Stimulated activated CD4-positive, alpha-beta T cell treated with anti-CD3 and anti-CD28 coated beads, Interleukin-2, amount 100 ng/mL, for 48 hours (primary cell): ENCODE measurements at places on chromosomes 2 and 18.
A peak's percentile ranks its signal among the peaks of the same experiment; 100 is the strongest.

DNA sequence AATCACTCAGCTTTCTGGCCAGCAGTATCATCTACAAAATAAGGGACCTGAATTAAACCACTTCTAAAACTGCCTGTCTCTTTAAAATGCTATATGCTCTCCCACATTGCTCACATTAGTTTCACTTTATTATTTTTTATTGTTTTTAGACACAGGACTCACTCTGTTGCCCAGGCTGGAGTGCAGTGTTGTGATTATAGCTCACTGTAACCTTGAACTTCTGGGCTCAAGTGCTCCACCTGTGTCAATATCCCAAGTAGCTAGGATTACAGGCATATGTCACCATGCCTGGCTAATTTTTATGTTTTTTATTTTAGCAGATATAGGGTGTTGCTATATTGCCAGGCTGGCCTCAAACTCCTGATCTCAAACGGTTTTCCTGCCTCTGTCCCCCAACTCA is 591.3 kb upstream of the ZNF804A start:
- no peak for DNase-seq

- no peak for DNase-seq
Measured at GRCh38 chr2:38178556-38179419, 102.8 kb upstream of the CYP1B1 start.

- DNase-seq, result no peak
Measured at GRCh38 chr2:161033059-161033660, 127.1 kb upstream of the TANK start.

- DNase-seq, result no peak
Measured at GRCh38 chr2:80560326-80560725, 255.8 kb upstream of the LRRTM1 start.

DNA sequence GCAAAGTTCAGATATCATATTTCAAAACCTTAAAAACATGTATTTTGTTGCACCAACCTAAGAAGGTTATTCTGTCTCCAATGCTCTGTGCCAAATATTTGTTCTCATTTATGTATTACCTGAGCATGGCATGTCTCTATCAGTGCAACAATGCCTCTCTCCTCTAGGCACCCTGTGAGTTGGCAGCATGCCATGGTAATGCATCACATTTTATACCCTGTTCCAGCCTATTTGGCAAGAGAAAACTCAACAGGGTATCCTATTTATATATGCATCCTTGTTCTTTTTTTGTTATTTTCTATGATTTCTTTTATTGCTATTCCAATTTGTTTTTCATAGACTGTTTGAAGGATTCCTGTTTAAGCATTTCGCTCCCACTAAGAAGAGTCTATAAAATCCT is 126.3 kb upstream of the NRXN1 start:
- no peak for DNase-seq

DNA sequence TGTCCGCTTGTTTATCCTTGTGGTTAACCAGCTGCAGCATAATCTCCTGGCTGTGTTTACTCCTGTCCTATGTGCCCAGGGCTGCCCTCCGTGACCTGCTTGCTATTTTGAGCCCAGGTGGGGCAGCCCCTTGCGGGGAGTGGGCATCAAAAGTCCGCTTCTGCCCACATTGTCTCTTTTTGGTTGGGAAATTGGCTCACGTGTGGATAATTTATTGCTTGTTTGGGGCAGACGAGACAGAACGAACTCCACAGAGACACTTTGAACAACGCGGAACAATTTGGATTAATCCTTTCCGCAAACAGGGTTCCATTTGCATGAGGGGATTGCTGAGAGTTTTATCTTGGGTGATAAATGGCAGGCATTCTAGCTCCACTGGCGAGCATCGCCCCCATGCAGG is 8.1 kb upstream of the CXCR4 start:
- no peak for DNase-seq

DNA sequence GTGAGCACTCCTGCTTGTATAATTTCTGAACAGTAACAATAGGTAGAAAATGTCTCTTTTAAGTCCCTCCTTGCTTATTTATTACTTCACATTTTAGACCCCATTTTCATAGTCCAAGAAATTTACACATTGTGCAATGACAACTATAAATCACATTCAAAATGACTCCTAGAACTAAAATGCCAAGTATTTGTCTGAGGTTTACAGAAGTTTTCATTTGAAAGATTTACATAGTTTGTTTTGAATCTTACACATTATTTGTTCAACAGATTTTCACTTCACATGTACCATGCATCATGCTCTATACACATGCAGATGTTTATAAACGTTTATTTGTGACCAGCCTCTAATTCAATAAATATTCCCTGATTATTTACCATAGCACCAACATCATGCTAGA is 15.7 kb upstream of the TRIB2 start:
- no peak for DNase-seq

- DNase-seq, result no peak
Measured at GRCh38 chr18:933082-933481, 28.4 kb downstream of the ADCYAP1 start.

- no peak for DNase-seq
Measured at GRCh38 chr2:20985062-20985461, 58.8 kb downstream of the APOB start.

DNA sequence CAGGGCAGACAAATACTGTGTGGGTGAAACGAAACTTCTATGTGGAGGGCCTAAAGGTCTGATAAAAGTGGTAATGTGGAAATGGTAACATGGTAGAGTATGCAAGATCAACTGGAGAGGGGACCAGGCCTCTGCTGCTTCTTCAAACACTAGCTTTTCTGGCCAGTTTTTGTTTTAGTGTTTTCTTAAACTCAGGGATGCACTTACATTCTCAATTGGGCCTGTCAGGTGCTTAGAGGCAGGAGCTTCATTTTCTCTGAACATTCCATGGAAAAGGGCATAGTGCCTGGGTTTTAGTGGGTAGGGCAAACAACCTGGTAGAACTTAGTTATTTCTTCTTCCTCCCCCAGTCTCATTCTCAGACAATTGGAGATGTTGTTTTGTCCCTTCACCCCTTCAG is 10.5 kb upstream of the ST3GAL5 start:
- DNase-seq, result no peak

- peak; percentile 18 for DNase-seq
Measured at GRCh38 chr2:11669454-11670291, at the start of gene NTSR2. NTSR2 (minus strand) TSS chr2:11670195; CDS start chr2:11670129, 66 bp downstream.

DNA sequence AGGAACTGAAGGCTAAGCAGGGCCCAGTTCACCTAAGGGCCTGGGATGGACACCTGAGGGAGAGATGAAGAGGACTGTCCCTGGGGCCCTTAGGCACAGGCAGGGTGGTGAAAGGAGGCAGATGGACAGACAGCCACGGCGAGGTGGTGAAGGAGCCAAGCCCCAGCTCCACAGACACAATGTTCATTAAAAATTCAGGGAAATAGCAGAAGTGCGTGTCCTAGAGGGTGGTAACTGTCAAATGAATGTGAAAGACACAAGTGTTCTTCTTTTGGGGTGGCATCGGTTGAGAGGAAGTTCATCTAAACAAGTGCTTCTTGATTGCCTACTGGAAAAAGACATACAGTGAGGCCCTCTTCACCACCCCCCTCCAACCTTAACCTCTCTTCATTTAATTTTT is 76.2 kb upstream of the SIX2 start:
- DNase-seq, result no peak

DNA sequence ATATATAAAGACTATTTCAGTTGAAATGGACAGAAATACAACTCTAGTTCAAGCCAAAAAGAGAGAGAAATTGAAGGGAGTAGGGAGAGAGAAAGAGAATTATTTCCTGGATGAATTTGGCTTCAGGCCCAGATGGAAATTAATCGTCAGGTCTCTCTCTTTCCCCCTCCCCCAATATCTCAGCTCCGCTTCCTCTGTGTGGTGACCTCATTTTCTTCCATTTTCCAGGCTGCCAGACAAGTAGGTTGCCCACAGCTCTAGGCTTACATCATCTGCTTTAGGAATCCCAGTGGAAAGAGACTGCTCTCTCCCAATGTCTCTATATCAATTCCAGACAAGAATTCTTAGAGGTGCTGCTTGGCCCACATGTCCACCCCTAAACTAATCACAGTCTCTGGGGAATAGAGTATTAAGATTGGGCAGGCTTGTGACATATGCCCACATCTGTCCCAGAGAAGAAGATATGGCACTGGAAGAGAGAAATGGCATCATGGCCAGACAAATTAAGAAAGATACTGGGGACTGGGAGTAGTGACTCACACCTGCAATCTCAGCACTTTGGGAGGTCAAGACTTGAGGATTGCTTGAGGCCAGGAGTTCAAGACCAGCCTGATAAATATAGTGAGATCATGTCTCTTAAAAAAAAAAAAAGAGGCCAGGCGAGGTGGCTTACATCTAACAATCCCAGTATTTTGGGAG is 37.2 kb upstream of the CFAP36 start:
- DNase-seq, result no peak

DNA sequence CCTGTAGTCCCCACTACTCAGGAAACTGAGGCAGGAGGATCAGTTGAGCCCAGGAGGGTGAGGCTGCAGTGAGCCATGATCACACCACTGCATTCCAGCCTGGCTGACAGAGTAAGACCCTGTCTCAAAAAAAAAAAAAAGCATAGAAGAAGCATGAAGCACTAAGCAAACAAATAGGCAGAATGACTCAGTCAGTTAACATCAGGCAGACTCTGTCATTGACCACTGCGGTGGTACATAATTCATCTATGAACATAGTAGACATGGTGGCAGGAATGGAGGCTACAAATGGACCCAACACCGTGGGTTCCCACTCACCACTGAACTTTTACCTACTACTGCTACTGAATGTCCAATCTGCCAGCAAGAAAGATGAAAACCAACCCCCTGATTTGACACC is 7.6 kb upstream of the ASXL2 start:
- DNase-seq, result no peak

DNA sequence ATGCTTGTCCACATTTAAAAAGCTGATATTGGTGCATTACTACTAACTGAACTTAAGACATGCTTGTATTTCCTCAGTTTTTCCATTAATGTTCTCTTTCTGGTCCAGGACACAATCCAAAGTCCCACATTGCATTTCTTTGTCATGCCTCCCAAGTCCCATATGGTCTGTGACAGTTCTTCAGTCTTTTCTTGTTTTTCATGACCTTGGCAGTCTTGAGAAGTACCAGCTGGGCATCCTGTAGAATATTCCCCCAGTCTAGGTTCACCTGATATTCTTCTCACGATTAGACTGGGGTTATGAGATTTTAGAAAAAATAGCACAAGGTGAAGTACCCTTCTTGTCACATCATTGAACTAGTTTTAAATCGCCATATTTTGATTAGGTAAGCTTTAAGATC is 10.3 kb upstream of the ZBTB14 start:
- DNase-seq, result no peak

DNA sequence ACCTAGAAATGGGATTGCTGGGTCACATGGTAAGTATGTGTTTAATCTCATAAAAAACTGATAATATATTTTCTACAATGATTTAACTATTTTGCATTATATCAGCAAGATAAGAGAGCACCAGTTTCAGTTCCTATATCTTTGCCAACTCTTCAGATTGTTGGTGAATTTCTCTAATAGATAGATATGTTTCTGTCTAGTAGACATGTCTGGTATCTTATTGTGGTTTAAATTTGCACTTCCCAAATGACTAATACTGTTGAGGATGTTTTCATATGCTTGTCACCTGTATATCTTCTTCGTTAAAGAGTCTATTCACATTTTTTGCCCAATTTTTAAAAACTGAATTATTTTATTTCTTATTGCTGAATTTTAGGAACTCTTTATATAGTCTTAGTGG is 113.8 kb upstream of the UXS1 start:
- no peak for DNase-seq

- DNase-seq, result no peak
Measured at GRCh38 chr18:47798366-47798765, 132.1 kb downstream of the SMAD2 start.

GRCh38 chr2:190180313-190181122 is 118.0 kb upstream of the MSTN start:
- no peak for DNase-seq

DNA sequence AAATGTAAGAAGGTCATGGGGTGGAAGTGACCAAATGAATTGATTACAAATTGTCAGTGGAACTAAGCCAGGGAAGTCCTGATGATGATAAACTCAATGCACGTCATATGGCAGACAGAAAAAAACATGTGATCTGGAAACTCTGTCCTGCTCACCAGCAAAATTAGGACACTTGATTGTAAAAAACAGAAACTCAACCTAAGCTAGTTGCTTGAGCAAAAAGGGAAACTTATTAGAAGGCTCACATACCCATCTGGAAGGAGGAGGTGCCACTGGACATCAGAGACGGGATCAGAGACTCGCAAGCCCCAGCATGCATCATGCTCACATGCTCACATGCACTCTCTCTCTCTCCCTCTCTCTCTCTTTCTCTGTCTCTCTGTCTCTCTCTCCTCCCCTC is 96.8 kb downstream of the SP3 start:
- no peak for DNase-seq

DNA sequence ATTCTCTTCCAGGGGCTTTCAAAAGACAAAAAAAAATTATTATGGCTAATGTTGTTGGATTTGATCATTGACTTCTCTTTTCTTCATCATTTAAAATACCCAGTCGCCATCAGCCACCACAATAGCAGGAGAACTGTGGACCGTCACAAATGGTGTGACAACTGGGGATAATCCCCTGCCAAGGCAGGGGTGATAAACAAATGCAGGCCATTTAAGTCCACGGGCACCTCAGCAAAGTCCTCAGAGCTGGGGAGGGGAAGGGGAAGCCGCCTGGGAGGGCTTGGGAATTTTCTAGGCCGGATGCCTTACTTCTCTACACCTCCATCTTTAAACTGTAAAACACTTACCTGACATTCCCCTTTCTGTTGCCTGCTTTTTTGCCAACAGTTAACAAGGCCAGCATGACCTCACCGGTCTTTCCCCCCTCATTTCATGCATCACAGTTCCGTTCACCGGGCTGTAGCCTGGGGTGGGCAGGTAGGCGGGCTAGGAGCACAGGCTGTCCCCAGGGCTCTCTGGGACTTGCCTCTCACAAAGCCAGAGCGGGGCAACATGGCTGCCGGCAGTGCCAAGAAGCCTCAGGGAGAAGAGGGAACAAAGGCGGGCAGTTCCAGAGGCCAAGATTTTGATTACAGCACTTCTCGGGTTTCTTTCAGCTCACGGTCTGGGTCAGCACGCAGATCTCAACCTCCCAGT is 820.4 kb downstream of the BCL11A start:
- no peak for DNase-seq

DNA sequence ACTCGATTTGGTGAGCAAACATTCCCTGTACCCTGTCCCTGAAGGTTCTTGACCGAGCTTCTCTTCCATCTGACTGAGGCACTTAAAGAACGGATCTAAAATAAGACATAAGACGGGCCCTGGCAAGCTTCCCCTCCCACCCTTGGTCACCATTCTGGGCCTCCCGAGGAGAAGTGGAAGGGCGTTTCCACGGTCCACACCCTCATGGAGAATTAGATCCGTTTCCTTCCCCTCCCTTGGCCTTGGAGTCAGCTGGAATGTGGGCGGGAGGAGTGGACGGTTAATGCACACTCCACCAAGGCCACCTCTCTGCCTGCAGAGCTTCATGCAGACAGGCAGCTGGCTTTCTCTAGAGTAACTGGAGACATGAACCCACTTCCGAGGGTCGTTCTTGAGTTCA is 257.3 kb upstream of the APCDD1 start:
- DNase-seq, result no peak

DNA sequence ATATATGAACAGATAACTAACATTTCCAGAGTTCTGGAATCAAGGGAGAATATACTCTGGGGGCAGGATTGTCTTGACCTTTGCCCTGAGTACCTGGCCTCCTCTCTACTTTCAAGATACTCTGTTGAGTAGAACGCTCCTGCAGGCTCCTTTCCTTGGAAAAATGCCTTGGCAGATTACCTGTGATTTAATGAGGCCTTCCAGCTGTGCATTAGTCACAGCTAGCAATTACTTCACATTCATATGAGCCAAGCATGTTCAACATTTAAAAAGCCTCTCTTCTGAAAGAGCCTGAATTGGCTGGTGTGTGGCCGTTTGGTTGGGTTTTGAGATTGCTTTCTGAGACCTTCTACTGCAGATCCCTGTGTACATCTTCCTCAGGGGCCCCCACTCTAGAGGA is 142.2 kb downstream of the PLCL1 start:
- no peak for DNase-seq
